Omental fat pad (tissue), 4 donors: ENCODE measurements at places on chromosomes 2 and 18. TPM values are rescaled to one million over a fixed set of nuclear protein-coding genes. Genes with fewer than 3 reads are reported as not detected.

Gene PLCL1
- total RNA-seq: 10.4 TPM

Gene GCG
- not detected for total RNA-seq

Gene MOGAT1
- 2.4 TPM for total RNA-seq

Gene RAB31
- 79.3 TPM for total RNA-seq

Gene IL36G
- total RNA-seq: not detected

Gene TBC1D8
- total RNA-seq: 22.2 TPM

Gene FOXD4L1
- total RNA-seq: not detected

Gene GALNT13
- 0.60 TPM for total RNA-seq

DNA sequence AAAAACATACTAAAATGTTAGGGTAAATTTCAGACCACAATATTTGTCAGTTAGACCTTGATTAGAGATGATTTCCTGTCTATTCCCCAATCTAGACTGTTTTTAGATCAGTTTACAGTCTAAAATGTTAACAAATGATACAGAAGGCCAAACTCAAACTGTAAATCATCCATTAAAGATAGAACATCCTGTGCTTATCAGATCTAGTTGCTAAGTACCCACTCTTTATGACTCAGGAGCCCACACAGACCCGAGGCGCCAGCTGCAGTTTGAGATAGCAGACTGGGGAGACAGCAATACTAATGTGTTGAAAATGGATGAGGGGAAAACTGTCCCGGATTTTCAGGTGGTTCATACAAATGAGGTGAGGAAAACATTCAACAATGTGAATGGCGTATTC is 113.3 kb downstream of the SCG2 start:
- no peak for DNase-seq

GRCh38 chr2:179454443-179455171 is 190.0 kb upstream of the SESTD1 start:
- no peak for DNase-seq

DNA sequence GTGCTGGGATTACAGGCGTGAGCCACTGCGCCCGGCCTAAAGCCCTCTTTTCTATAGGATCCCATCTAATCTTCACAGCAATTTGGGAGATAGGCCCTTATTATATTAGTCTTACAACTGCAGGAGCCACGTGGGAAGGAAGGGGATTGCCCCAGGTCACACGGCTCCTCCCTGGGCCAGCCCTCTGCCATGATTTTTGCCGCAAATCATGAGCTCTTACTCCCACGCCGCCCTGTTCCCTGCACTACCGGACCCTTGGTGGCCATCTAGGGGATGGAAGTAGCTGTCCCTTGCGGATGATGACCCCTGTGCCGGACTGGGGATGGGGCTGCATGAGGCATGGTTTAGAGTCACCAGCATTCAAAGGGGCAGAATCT is 28.4 kb upstream of the PTMA start:
- DNase-seq: no peak

DNA sequence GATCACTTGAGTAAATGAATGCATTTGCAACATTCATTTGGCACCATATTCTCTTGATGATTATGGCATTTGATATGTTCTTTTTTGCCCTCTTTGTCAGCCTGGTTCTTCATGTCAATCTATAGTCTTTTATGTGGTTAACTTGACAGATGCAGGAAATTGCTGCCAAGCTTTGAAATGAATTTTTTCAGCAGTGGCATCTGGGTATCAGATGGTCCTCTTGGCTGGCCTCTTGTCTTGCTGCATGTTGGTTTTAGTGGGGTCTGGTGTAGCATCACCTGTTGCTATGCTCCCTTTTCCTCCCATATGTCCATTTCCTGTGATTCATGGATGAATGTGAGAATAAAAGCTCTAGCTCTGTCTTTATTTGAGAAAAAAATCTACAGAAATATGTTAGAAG is 119.9 kb downstream of the DPP4 start:
- no peak for DNase-seq

DNA sequence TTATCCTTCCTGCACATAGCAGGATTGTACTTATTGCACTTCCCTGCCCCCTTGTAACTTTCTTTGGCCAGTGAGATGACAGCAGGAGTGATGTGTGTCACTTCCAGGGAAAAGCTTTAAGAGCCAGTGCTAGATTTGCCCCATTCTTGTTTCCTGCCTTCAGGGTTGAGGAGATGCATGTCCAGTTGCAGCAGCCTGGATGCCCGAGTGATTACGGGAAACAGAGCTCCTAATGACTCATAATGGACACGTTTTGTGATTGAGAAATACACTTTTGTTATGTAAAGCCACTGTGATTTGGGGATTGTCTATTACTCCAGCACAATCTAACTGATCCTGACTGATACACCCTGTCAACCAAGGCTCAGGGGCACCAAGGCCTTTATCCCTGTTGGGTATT is 5.0 kb upstream of the TET3 start:
- no peak for DNase-seq

GRCh38 chr2:25000036-25000435 is 28.3 kb upstream of the DNAJC27 start:
- DNase-seq: no peak

GRCh38 chr2:23231865-23232264 is 153.1 kb upstream of the KLHL29 start:
- no peak for DNase-seq

DNA sequence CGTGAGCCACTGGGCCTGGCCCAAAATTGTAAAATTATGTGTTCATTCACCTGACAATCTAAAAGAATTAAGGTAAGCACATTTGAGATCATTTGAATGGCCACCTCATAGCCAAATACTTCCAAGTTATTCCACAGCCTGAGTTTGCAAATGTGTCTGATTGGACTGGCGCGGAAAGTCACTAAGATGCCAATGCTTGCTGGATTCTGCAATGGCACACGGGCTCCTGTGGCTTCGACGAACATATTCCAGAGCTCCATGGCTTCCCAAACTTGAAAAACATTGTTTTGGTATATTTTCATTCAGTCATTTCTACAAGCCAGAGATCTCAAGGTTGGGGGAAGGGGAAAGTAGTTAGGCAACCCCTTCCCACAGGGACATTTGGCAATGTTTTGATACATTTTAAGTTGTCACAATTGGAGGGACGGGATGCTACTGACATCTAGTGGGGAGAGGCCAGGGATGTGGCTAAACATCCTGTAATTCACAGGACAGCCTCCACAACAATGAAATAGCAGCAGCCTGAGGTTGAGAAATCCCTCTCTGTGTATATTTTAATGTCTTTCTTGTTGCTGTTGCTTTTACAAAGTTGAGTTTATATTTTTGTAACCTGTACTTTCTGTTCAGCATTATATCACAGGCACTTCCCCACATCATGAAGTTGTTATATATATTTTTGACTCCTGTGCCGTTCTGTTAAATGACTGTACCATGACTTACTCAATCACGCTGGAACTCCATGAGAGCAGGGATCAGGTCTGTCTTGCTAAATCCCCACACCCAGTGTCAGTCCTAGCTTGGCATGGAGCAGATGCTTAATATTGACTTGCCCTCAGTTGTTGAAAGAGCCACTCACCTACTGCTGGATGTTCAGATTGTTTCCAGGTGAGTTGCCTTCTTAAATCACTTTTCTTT is 56.9 kb downstream of the COL4A4 start:
- no peak for DNase-seq

DNA sequence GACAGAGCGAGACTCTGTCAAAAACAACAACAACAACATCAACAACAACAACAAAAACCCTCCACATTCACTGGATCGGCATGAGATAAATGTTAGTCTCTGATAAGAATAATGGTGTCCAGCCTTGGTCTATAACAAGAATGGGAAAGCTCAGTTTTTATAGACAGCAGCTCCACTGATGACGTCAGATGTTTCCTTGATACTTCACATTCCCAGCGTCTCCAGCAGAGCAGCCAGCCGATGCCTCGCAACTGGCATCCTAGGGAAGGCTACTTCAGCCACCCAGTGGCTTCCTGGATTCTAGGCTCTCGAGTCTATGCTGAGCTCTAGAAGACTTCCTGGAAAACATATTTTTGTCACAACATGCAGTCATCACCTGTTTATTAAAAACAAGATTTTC is 271.4 kb upstream of the SMIM21 start:
- DNase-seq: no peak

GRCh38 chr18:62118328-62118727 is 68.5 kb downstream of the PIGN start:
- DNase-seq: no peak

DNA sequence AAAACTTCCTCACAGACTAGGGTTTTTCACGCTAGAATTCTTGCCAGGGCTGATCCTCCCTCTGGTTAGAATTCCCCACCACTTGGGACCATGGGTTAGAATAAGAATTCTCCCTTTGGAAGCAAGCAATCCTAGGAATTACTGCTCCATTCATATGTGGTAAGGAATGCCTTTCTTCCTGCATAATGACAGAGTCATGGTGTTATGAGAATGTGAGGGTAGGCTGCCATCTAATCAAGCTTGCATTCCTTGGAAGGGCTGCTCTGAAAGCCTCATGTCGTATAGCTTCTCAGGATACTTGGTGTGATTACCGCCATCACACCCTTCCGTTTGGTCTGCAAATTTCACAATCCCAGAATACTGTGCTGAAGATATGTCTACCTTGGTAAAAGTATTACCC is 1282.4 kb upstream of the PIK3C3 start:
- DNase-seq: no peak

GRCh38 chr2:23073671-23074070 is 311.3 kb upstream of the KLHL29 start:
- DNase-seq: no peak

DNA sequence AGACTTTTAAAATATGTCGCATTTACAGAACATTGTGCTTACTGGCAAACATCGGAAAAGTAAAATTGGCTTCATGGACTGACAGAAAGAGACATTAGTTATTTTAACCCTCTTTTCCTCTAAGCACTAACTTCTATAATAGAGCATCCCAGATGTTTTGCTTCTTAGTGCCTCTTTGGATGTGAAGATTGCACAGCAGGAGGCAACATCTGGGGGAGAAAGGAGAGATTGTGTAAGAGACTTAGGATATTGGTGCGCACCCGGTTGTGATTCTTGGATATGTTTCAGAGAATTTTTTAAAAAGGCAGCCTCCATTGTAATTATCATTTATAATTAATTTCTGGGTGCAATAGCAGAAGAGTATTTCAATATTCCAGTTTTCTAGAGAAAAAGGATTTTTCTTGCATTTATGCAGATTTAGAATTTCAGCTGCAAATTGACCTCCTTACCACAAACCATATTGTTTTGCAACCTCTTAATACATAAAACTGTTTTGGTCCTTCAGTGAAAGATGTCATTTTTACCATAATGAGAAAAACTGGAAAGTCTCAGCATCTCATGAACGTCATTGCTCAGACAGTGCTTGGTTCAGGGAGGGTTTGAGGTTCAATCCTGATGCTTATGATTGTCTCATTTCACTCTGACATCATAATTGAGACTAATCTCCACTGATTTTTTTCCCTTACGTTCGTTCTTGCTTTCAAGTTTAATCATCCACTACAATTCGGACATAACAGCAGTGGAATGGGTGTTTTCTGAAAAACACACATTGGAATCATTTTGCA is 404.3 kb downstream of the ZNF521 start:
- DNase-seq: no peak

GRCh38 chr2:167480986-167481309 is 592.7 kb downstream of the XIRP2 start:
- DNase-seq: no peak

- DNase-seq: no peak
Measured at GRCh38 chr18:60538891-60539290, 166.3 kb upstream of the MC4R start.

- no peak for DNase-seq
Measured at GRCh38 chr2:162711832-162712540, 126.6 kb downstream of the KCNH7 start.
